Mesothelial cell of epicardium (in vitro differentiated cells): ENCODE measurements at places on chromosomes 4 and X.

GRCh38 chr4:40121515-40121914, 64.9 kb downstream of the N4BP2 start:
- no peak overlapping the region for H3K4me3 ChIP-seq
- no peak overlapping the region for H3K27ac ChIP-seq
- DNase-seq = no peak
- H3K4me1 ChIP-seq = peaks cover 16% of the 10 kb centered on the region
- peaks cover 27% of the 10 kb centered on the region for H3K36me3 ChIP-seq

DNA sequence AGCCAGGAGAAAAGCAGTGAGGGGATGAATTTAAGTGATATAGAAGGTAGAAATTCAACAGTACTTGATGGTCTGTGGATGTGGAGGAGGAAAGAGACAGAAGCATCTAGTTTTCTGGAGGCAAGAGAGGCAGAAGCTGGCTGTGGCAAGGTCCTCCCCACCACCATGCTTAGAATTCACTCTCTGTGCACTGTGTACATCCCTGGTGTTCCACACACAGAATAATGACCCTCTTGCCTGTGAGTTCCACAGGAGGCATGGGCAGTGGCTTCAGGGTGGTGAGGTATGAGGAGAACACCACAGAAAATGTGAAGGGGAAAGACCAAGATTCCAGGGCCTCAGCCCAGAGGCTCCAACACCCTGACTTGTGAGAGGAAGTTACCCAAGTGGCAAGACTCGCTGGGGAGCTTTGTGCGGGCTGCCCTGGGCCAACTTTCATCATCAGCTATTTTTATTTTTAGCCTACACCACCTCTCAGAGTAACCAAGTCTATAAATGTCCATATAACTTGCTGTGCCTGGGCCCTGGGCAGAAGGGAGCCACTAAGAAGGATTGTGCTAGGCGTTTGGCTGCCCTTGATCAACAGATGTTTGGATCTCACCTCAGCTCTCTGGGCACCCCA, 7.8 kb upstream of the INTS6L start:
- DNase-seq = no peak
- H3K27me3 ChIP-seq = no peaks in the 10 kb centered on the region
- no peak overlapping the region for H3K27ac ChIP-seq
- no peak overlapping the region for H3K4me3 ChIP-seq
- peaks cover 5% of the 10 kb centered on the region for H3K4me1 ChIP-seq

DNA sequence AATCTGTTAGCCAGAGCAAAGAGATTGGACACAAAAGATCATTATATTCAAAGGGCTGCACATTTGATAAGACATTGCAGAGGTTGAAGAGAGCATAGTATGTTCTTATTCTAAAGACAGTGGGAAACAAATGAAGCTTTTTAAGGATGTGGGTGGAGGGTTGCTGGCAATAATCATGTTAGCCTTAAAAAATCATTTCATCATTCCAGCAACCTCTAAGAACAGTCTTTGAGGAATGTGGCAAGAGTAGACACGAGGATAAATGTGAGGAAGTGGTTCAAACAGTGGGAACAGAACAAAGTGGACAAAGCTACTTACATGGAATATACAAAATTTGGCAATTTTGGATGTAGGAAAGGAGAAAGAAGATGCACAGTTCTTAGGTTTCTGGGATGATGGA, 167.3 kb upstream of the SPRY1 start:
- no peak for DNase-seq
- H3K4me3 ChIP-seq = no peak overlapping the region
- H3K36me3 ChIP-seq = peaks cover 19% of the 10 kb centered on the region
- peaks cover 13% of the 10 kb centered on the region for H3K4me1 ChIP-seq
- no peaks in the 10 kb centered on the region for H3K27me3 ChIP-seq

DNA sequence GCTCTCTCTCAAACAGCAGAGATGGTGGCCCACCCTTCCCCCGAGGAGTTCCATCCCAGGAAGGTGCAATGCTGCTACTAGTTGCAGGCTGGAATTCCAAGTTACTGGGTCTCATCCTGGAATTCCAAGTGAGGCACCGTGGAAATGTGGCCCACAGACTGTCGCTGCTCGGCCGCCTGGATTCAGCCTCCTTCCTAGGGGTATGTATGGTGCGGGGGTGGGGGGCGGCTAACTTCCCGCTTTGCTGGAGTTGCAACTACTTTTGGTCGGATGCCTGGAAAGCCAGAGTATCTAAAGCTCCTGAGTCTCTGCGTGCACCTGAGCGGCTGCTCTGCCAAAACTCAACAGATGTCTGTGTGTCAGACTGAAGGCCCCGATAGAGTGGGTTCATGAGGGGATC, 1146.2 kb downstream of the RPA4 start:
- H3K27me3 ChIP-seq = no peaks in the 10 kb centered on the region
- H3K4me3 ChIP-seq = no peak overlapping the region
- peaks cover 8% of the 10 kb centered on the region for H3K36me3 ChIP-seq
- no peaks in the 10 kb centered on the region for H3K4me1 ChIP-seq

DNA sequence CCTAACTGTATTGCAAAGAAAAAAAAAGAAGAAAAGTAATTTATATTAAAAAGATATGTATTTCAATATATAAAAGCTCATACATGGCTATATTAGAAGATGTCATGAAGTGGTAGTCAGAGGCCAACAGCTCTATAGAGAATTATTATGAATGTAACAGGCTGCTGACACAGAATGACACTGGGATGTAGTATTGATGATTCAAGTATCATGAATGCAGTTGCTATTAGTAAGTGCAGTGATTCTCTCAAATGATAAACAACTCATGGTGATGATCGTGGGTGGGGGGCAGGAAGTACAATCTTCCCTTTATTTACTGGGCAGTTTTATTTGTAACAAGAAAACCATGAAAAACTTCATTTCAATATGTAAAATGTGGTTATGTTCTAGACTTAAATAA, 124.6 kb downstream of the COL4A6 start:
- H3K27ac ChIP-seq = no peak overlapping the region
- H3K36me3 ChIP-seq = peaks cover 9% of the 10 kb centered on the region
- H3K27me3 ChIP-seq = no peaks in the 10 kb centered on the region
- DNase-seq = no peak
- peaks cover 39% of the 10 kb centered on the region for H3K4me1 ChIP-seq

- H3K36me3 ChIP-seq = no peaks in the 10 kb centered on the region
- peaks cover 3% of the 10 kb centered on the region for H3K27me3 ChIP-seq
- H3K27ac ChIP-seq = peak overlapping the region; percentile 87
- H3K4me1 ChIP-seq = peaks cover 64% of the 10 kb centered on the region
Measured at GRCh38 chr4:151674804-151675391, 85.9 kb downstream of the GATB start.

GRCh38 chrX:86028681-86029080, 18.7 kb downstream of the CHM start:
- H3K27me3 ChIP-seq = no peaks in the 10 kb centered on the region
- H3K4me1 ChIP-seq = peaks cover 20% of the 10 kb centered on the region
- no peak overlapping the region for H3K4me3 ChIP-seq
- H3K27ac ChIP-seq = peak overlapping the region; percentile 74
- H3K36me3 ChIP-seq = peaks cover 8% of the 10 kb centered on the region
- DNase-seq = no peak

GRCh38 chr4:43855283-43855682, 593.3 kb downstream of the KCTD8 start:
- no peak overlapping the region for H3K4me3 ChIP-seq
- DNase-seq = no peak
- no peak overlapping the region for H3K27ac ChIP-seq
- peaks cover 10% of the 10 kb centered on the region for H3K27me3 ChIP-seq
- H3K4me1 ChIP-seq = peaks cover 25% of the 10 kb centered on the region
- peaks cover 5% of the 10 kb centered on the region for H3K36me3 ChIP-seq

DNA sequence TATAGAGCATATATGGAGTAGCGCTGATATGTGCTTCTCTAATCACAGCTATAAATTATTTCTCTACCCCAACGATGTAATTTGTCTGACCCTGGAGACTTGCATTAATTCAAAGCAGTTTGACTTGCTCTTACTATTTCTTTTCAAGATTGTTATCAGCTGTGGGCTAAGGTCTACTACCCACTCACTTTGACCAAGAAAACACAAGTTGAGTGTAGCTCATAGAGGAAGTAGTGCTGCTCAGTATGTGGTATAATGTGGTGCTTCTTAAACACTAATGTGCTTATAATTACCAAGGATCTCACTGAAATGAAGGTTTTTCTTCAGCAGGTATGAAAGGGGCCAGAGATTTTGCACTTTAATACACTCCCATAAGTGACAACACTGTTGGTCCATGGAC, 70.1 kb downstream of the INPP4B start:
- no peak overlapping the region for H3K4me3 ChIP-seq
- no peak for DNase-seq
- no peak overlapping the region for H3K27ac ChIP-seq
- H3K36me3 ChIP-seq = peaks cover 5% of the 10 kb centered on the region

DNA sequence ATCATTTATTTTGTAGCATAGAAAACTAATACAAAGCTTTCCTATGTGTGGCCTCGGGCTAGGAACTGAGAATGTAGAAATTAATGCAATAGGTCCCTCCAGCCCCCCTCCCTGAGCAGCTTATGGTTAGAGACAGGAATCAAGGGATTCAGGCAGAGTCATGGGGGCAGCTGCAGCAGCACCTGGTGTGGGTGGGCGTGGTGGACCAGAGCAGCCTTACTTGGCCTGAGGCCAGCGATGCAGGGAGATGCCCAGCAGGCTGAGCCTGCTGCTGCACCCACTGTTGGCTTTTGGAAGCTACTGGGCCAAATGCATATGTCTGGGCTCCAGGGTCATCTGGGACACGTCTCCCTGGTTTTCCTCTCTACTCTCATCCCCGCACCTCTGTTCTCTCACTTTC, 74.0 kb downstream of the STK32B start:
- no peaks in the 10 kb centered on the region for H3K4me1 ChIP-seq
- no peak overlapping the region for H3K4me3 ChIP-seq
- no peaks in the 10 kb centered on the region for H3K36me3 ChIP-seq
- DNase-seq = no peak
- H3K27ac ChIP-seq = no peak overlapping the region
- H3K27me3 ChIP-seq = peaks cover 39% of the 10 kb centered on the region

DNA sequence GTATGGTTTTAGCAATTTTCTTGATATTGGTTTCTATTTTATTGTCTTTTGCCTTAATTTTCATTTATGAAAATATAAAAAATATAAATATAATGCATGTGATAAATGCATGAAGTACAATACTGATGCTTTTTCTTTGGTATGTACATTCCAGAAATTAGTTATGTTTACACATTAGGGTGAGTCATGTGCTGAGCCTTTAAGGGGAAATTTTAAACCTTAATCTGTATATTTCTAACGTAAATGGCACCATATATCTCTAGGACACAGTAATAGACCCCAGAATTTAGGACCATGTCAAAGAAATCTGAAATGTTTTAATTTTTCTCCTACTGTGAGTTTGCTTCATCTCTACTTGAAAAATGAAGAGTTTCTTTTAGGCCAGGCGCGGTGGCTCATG, 117.8 kb upstream of the SPRY1 start:
- peaks cover 5% of the 10 kb centered on the region for H3K4me1 ChIP-seq
- no peak overlapping the region for H3K27ac ChIP-seq
- no peak overlapping the region for H3K4me3 ChIP-seq
- DNase-seq = no peak

DNA sequence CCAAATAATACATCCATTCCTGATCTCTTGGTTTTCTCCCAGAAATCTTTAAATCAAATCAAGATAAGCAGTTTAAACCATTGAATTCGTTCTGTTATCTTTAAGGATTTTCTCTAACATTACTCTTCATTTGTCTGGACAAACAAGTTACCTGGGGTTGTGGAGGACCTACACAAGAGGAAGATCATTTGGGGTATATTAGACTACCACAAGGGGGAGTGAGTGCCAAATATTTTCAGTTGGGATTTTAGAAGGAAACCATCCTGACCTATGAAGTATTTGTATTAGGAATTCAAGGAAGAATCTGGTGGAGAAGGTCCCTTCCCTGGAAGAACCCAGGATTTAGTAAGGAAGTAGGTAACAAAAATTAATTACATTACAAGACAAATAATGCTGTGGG, 12.0 kb upstream of the DCHS2 start:
- peaks cover 28% of the 10 kb centered on the region for H3K4me1 ChIP-seq
- H3K4me3 ChIP-seq = no peak overlapping the region
- peaks cover 26% of the 10 kb centered on the region for H3K27me3 ChIP-seq

DNA sequence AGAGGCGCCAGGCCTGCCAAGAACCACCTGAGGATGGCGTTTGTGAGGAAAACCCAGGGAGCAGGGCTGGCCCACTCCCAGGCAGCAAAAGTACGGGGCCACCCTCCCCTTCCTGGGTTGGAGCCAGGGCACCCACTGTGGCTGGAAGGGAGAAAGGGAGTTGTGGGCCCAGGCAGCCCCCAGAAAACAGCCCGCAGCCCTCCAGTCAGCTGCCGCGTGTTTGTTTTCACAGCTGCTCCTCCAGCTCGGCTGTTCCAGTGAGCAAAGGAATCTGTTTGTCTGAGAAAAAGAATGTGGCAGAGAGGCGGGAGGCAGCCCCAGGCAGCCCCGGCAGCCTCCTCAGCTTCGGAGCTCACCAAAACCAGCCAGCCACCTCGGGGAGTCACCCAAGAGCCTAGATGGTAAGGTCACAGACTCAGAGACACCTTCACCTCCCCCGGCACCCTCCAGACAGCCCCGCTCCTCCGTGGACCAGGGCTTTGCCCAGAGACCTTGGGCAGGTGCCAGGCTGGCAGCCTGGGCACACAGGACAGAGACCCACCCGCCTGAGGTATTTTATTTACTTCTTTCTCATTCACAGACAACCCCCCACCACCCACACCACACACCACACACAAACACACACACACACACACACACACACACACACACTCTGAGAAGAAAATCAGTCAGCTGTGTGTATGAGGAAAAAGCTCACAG, 338.1 kb downstream of the BCOR start:
- H3K27ac ChIP-seq = peak overlapping the region; percentile 92
- no peak overlapping the region for H3K4me3 ChIP-seq
- H3K4me1 ChIP-seq = peaks cover 50% of the 10 kb centered on the region
- no peaks in the 10 kb centered on the region for H3K27me3 ChIP-seq
- no peaks in the 10 kb centered on the region for H3K36me3 ChIP-seq
- DNase-seq = no peak

- peaks cover 15% of the 10 kb centered on the region for H3K4me1 ChIP-seq
- H3K4me3 ChIP-seq = no peak overlapping the region
- H3K36me3 ChIP-seq = no peaks in the 10 kb centered on the region
- DNase-seq = no peak
- H3K27me3 ChIP-seq = peaks cover 17% of the 10 kb centered on the region
Measured at GRCh38 chr4:42871671-42872290, 20.7 kb upstream of the GRXCR1 start.

GRCh38 chr4:48813964-48814363, 16.9 kb upstream of the OCIAD1 start:
- H3K4me1 ChIP-seq = peaks cover 2% of the 10 kb centered on the region
- no peaks in the 10 kb centered on the region for H3K36me3 ChIP-seq
- DNase-seq = no peak
- H3K4me3 ChIP-seq = no peak overlapping the region
- no peak overlapping the region for H3K27ac ChIP-seq
- no peaks in the 10 kb centered on the region for H3K27me3 ChIP-seq

DNA sequence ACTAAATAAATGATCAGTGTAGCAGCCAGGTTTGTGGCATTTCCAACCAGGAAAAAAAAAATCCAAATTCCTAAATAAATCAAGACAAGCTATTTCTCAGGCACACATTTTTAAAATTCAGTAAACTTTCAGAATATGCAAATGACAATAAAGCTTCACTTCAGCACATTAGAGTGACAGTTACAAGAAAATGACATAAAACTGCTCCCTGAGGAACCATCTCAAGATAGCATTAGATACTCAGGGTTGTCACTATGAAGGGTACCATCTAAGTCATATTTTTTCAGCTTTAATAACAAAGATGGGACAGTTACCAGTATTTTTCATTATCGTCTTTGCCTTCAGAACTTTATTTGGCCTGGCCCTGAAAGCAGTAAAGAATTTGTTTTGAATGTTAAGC, 411.3 kb upstream of the RASGEF1B start:
- H3K27me3 ChIP-seq = peaks cover 18% of the 10 kb centered on the region
- peaks cover 15% of the 10 kb centered on the region for H3K4me1 ChIP-seq
- H3K4me3 ChIP-seq = no peak overlapping the region
- no peak overlapping the region for H3K27ac ChIP-seq
- no peak for DNase-seq
